Ovary (tissue), 10 donors: ENCODE measurements at places on chromosomes 4 and X.

GRCh38 chr4:186712690-186713089 lies 11.0 kb downstream of the FAT1 start:
- DNase-seq, result no peak

DNA sequence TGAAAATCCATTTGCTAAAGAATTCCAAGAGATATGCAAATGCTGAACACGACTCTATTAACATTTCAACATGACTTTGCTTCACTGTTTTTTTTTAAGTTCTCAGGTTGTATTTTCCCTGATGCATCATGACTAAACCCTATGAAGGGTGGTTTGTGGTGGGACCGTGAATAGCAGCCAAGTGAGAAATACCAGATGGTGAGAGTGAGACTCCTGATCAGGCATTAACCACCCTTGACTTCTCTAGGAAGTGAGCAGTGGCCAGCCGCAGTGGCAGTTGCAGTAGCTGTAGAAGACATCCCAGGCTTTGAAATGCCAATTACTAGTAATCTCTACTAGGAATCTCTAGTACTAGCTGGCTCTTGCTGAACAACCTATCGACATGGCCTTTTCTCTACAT lies 383.4 kb downstream of the FAM133A start:
- DNase-seq, result no peak

GRCh38 chrX:48468247-48468671 lies 1.8 kb downstream of the SLC38A5 start:
- DNase-seq, result no peak

DNA sequence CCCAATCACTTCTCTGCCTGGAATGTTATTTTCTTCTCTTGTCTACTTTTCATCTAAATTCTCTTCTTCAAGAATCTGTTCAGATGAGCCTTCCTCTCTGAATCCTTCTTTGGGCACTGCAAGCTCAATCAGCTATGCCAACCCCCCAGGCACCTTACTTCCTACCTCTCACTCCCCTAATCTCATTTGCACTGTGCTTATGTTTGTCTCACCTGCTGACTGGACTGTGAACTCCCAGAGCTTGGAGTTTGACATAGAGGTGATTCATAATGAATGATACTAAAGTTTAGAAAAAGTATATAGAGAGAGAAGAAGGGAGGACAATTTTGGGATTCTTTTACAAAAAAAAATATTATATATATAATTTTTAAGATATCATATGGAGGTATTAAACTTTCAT lies 36.3 kb downstream of the ANXA10 start:
- DNase-seq, result no peak

- no peak for DNase-seq
Measured at GRCh38 chrX:112654871-112655270, 24.9 kb downstream of the LHFPL1 start.

DNA sequence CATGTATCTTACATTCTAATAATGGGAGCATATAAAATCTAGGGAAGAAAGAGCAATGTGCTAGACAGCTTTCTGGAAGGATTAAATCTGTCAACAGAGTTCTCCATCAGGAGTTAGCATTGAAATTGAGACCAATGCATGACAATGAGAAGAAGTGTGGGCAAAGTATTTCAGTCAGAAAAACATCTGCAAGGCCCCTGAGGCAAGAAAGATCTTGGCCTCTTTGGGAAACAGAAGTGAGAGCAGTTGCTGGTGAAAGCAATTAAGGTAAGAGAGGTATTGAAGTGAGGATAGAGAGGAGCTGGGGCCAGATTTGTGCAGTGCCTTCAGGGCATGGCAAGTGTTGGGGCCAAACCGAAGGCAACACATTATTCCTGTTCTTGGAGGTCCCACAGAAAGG lies 999.1 kb downstream of the STPG2 start:
- no peak for DNase-seq

DNA sequence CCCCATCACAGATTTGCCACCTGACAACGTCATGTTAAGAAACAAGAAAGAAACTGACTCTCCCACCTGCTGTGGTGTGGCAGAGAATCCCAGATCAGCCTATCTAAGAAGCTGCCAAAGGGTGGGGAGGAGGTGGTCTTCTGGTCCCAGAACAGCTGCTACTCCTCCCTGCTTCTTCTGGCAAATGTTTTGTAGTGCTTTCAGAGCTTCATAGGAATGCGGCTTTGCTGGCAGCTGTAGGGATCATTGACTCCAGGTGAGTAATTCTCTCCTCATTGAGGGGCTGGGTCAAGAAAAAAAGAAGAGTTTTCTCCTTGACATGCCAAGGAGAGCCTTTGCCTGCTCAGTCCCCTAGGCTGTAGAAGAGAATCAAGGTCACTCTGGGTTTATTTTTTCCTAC lies 23.3 kb downstream of the NRK start:
- DNase-seq, result no peak

- DNase-seq, result peak; percentile 53
Measured at GRCh38 chr4:88008122-88008742, 797 bp downstream of the PKD2 start.

DNA sequence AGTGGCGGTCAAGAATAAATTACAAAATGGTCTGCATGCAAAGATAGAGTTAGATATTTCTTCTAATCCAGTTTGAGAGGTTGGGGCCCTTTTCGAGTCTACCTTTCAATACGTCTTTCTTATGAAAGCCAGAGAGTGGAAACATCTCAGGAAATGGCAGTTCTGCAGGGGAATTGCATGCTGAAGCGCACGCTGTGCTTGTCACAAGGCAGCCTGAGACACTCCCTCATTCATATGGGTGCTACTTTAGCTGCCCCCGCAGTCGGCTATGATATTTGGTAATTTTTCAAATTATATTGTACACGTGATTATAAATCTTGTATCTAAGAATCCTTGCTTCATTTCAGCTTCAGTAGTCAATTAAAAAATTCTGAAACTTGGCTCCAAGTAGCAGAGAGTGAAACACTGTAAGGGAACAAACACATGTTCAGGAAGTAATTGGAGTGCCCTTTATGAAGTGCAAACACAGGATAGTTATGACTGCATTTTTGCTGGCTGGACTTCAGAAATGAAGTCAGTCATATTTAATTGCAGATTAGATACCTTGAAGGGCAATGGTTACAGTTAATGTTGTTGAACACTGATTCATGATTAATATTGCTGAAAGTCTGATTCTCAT lies 145.5 kb upstream of the NAP1L5 start:
- no peak for DNase-seq

DNA sequence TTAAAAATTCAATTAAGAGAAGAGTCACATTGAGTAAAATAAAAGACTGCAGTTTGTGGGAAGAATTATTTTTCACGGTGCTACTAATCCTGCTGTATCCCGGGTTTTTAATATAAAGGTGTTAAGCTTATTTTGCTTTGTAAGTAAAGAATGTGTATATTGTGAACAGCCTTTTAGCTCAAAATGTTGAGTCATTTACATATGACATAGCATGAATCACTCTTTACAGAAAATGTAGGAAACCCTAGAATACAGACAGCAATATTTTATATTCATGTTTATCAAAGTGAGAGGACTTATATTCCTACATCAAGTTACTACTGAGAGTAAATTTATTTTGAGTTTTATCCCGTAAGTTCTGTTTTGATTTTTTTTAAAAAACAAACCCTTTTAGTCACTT lies 39.7 kb downstream of the IRS4 start:
- DNase-seq, result no peak

GRCh38 chrX:19195243-19195610 lies 73.0 kb upstream of the ADGRG2 start:
- no peak for DNase-seq

- no peak for DNase-seq
Measured at GRCh38 chr4:23733476-23733875, 156.4 kb downstream of the PPARGC1A start.

- DNase-seq, result no peak
Measured at GRCh38 chr4:123043793-123044425, 121.5 kb upstream of the NUDT6 start.

GRCh38 chr4:149715822-149716585 lies 99.6 kb downstream of the IQCM start:
- DNase-seq, result peak; percentile 12

DNA sequence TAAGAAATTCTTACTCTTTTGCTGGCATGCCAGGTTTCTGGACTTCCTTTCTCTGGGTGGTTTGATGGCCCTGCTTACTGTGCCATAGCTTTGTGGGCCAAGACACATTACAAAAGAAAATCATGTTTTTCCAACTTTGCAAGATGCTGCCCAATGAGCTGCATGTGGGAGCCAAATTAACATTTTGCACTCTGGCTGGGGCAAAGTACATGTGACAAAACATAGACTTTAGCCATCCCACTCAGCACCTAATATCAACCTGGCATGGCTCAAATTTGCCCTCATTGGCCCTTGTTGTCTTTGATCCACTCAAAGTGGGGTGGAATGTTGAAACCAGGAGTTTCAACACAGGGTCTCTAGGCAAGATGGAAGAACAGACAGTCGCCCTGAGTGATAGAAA lies 40.0 kb upstream of the DYNLT3 start:
- no peak for DNase-seq

- DNase-seq, result no peak
Measured at GRCh38 chrX:39576041-39576872, 521.5 kb downstream of the BCOR start.

- no peak for DNase-seq
Measured at GRCh38 chrX:106959901-106960300, 39.7 kb downstream of the CLDN2 start.

DNA sequence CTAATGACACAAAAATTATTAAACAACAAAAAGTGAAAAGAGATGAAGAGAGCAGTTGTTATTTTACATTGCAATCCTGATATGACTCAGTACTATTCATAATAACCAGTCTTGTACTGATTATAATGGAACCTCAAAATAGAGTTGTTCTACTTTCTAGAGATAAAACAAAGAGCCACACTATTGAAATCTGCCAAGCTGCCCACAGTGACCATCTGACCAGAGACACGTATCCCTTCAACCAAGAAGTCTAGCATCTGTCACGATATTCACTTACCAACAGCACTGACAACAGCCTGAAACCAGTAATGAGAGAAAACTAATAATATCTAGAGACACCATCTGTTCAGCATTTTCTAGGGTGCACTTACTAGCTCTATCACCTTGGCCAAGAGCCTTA lies 466.7 kb downstream of the NKX6-1 start:
- no peak for DNase-seq

DNA sequence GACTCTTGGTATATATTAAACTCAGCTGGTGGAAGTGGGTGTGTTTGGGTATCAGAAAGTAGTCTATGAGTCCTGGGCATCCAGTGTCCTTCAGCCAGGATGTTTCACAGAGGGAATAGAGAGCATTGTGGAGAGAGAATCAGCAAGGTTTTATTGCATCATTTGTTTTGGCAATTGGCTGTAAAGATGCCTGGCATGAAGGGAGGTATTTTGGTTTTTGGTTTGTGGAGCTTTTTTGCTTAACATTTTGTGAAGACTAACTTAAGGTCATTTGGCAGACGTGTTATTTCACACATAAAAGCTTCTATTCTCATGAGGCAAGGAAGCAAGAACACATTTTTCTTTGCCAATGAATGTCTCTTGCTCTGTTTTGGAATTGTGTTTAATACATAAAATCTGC lies 71.1 kb downstream of the DCLK2 start:
- DNase-seq, result no peak

- no peak for DNase-seq
Measured at GRCh38 chr4:16157609-16158503, 68.4 kb downstream of the TAPT1 start.

- DNase-seq, result no peak
Measured at GRCh38 chr4:84578540-84579402, 4.2 kb upstream of the CDS1 start.

GRCh38 chr4:40722576-40723161 lies 27.1 kb upstream of the NSUN7 start:
- DNase-seq, result no peak

- DNase-seq, result no peak
Measured at GRCh38 chrX:1500701-1501624, 36.0 kb downstream of the P2RY8 start.

DNA sequence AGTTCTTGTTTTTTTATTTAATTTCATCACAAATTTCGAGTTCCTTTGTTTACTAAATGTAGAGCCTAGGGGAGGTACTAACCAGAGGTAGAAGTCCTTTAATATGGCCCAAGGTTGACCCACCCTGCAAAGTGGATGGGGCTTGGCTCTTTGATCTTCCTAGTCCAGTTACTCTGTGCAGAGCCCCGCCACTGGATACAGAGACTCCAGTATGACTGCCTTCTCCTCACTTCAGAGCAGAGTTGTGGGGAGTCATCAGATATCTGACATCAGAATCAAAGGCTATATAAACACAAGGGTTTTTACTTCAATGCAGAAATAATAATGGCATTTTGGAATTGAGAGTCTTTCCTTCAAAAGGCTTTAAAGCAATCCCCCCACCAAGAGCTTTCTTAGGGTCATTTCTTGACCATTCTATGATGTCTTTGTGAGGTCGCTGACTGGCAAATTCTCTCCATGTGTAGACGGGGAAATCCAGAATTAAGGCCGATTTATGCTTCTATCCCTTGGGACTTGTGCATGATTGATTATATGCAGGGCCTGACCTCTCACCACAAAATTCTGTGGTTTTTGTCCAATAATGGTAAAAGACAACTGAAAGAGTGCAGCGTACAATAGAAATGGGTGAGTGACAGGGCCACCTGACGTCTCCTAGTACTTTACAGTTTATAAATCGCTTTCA lies 88.3 kb upstream of the CITED1 start:
- no peak for DNase-seq

DNA sequence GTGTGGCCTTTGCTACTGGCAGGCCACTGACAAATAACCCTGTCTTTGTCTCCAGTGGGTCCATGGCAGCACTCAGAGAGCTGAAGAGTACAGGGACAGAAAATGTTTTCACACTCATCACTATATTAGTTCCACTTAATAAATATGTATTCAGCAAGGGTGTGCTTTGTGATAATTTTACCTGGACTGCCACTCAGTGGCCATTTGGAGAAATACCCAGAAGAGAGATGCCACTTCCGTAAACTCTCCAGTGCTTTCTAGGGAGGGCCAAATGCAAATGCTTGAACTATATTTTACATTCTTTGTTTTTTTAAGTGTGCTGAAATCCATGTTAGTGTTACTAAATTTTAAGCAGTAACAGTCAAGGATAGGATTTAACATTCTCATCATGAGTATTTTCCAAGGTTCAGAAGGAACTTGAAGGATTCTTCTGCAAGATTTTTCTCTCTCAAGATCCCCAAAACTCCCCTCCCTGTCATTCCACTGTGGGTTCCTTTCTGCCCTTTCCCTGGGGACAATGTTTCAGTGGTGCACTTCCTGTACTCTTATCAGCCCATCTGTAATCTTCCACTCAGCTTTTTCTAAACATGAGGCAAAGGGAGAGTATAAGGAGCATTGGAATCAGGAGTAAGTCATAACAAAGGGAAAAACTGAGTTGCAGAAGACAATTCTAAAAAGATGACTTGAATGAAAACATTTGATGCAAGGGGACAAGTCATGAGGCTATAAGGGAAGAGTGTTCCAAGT lies 46.0 kb downstream of the TFDP3 start:
- no peak for DNase-seq

- DNase-seq, result no peak
Measured at GRCh38 chrX:76428243-76429130, 977 bp downstream of the MAGEE1 start.

DNA sequence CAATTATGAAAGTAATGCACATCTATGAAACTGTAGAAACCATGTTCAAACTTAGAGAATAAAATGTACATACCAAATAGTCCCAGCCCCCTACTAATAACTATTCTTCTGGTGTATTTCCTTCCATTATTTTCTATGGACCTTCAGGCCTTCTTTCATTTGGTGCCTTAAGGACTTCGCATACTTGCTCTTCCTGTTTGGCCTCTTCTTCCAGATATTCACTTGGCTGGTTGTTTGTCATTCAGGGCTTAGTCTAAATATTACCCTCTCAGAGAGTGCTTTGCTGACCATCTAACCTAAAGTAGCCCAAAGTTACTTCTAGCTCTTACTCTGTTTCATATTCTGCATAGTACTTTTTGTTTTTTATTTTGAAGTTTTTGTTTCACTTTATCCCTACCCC lies 70.3 kb upstream of the ARMCX2 start:
- DNase-seq, result no peak

- DNase-seq, result no peak
Measured at GRCh38 chrX:54452920-54453319, 12.7 kb downstream of the TSR2 start.
